Activated CD8-positive, alpha-beta memory T cell treated with anti-CD3 and anti-CD28 coated beads, Interleukin-2, amount 50 U/mL, for 4 hours (primary cell): ENCODE measurements at places on chromosomes 7 and 10.

DNA sequence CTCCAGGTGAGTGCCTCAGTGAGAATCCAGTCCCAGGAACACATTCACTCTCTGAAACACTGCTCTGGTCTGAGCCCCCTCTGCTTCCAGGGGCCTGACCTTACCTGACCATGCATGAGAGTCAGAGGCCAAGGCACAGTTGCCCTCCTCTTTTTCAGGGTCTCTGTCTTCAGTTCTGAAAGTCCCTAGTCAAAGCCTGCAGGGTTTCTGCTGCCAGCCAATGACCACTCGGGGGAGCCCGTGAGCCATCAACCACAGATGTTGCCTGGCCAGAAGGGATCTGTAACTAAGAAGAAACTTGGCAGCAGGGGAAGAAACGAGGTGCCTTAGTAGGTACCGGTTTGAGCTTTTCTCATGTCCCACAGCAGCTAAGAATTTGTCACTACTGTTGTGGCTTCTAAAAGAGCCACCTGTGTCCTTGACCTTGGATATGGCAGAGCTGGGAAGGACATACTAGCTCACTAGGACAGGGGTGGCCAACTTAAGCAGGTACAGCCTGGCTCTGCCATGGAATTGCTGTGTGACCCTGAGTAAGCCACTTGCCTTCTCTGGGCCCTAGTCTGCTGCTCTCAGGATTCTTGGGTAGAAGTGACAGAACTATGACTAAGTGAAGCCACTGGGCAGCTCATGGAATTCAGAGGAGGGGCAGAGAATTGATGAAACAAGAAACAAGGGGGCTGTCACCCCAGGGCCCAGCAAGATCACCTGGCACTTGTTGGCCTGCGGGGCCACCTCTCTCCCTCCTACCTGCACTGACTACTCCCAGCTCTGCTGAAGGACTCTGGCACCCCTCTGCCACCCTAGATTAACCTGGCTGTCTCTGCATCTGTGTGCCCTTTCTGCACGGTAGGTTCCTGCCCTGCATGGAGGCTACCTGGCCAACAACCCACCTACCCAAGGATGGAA lies 83.8 kb upstream of the GPR26 start:
- peak; percentile 53 for DNase-seq

DNA sequence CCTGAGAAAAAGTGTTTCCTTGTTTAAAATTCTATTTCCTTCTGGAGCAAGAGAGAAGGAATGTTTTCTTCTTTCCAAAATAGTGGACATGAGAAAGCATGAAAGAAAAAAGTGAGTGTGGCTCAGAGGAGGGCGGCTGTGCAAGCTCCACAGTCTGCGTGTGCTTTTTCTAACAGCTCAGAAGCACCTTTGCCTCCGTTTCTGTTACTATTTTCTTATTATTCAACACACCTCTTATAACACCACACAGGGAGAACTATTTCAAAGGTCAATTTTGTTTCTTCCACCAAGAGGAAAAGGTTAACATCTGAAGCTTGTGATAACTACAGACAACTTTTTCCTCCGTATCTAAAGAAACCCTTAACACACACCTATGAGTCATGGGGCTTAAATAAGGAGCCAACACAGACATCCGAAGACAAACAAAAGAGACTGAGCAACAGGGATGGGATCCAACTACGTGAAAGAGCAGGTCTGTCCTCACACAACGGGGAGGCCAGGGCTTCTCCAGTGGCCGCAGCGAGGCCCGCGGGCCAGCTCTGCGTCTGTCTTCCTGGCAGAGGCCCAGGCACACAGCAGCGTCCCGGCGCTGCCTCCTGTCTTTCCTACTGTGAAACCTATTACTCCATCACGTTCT lies 36.2 kb upstream of the NCAPG2 start:
- DNase-seq: no peak

DNA sequence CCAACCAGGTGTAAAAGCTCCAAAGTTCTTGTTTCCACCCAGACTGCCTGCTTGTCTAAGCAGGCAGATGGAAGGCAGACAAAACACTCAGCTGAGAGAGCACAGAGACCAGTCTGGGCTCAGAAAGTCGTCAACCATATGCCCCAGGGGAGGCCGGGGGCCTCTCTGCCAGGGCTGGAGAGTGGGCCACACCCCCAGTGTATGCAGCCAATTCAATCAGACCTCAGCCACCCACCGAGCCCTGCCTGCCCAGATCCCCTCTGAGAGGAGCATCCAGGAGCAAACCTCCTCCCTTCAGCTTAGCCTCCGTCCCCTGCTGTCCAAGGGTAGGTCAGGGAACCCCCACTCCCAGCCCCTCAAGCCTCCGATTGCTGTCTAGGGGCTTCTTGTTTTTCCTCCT lies 196.3 kb downstream of the LSM5 start:
- DNase-seq: no peak

DNA sequence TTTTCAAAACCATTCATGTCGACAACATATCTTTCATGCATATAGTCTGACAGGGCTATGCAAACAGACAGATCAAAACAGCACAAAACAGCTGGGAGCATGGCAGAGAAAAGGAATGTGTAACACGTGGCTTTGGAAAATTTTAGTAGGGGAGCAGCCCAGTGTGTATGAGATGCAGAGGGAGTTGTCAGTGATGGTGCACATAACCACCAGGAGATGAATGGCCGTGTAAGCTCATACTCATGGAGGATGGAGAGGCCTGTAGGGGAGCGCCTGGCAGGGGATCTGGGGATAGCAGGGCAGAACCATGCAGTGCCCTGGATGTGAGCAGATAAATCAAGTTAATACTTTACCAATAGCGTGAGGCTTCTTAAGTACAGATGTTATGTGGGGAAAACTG lies 45.7 kb downstream of the RHOBTB1 start:
- no peak for DNase-seq

GRCh38 chr7:98387544-98388226 lies 13.2 kb downstream of the BAIAP2L1 start:
- no peak for DNase-seq

GRCh38 chr7:18835001-18835690 lies 282.3 kb downstream of the TWIST1 start:
- no peak for DNase-seq

DNA sequence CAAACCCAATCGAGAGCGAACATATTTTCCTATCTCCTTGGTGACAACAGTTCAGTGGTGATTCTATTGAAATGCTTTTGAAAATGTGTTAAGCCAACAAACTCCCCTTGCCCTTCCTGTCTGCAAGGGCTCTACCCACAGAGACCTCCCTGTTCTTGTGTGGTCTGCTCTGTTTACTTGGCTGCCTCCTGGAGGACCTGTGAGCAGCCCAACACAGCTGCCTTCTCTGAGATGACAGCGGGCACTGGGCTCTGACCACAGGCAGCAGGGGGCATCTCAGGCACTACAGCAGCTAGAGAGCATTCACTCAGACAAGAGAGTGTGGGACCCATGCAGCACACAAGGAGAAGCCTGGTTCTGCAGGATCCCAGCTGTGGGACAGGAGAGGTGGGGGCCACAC lies 416.4 kb downstream of the TCERG1L start:
- DNase-seq: no peak

- no peak for DNase-seq
Observed at GRCh38 chr10:94639902-94640301, 43.6 kb upstream of the CYP2C18 start.

- no peak for DNase-seq
Observed at GRCh38 chr10:6579183-6579903, 733 bp downstream of the PRKCQ start.

DNA sequence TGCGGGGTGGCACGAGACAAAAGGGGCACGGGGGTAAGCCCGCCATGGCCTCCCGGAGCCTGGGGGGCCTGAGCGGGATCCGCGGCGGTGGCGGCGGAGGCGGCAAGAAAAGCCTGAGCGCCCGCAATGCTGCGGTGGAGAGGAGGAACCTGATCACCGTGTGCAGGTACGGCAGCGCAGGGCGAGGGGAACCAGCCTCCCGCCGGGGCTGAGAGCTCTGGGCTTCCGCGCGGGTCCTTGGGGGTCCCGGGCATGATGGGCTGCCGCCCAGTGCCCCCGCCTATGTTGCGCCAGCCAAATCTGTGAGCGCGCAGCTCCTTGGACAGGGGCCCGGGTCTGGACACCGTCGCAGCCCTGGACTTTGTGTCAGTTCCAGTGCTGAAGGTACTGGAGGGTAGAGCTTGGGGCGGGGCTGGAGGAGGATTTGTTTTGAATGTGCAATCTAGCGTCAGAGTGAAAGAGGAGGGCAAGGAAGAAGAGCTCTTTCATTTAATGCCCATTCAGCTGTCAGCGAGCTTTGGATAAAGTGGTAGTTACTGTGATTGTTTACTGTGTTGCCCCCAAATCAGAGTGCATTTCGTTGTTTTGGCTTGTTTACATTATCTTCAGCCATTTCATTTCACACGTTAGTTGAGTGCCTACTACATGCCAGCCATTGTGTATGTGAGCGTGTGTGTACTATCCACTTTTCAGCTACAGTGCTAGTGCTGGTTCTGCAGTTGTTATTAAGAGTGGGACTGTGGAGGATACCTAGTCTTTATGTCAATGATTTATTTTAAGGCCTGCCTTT lies 777 bp downstream of the RUNDC3B start:
- DNase-seq: peak; percentile 37

GRCh38 chr10:63759335-63759734 lies 238.1 kb downstream of the REEP3 start:
- no peak for DNase-seq

DNA sequence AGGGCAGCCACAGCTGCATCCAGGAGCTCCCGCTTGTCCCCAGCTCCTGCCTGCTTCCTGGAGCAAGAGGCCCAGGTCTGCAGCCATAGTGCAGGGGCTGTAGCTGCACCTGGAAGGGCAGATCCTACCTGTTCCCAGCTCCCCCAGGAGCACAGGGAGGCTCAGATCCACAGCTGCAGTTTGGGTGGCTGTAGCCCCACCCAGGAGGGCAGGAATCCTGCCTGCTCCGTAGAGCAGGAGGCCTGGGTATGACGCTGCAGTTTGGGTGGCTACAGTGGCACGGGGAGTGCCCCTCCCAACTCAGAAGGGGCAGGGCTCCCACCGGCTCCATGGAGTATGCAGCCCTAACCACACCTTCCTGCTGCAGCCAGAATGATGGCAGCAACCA lies 26.7 kb upstream of the CDCA7L start:
- no peak for DNase-seq

GRCh38 chr7:10205696-10206095 lies 768.0 kb upstream of the PHF14 start:
- DNase-seq: no peak

DNA sequence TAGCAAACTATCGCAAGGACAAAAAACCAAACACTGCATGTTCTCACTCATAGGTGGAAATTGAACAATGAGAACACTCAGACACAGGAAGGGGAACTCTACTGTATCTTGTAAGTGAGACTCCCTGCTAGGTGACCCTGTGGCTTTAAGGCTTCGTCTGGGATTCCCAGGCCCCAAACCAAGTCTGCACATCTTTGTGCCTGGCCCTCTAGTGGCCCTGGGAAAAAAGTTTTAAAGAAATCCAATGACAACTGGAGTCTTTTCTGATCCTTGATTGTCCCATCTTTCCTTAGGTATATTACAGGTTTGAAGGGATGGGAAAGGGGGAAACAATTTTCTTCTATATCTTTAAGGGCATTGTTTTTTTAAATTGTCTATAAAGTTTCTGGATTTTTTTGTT lies 10.6 kb upstream of the LIPM start:
- no peak for DNase-seq

DNA sequence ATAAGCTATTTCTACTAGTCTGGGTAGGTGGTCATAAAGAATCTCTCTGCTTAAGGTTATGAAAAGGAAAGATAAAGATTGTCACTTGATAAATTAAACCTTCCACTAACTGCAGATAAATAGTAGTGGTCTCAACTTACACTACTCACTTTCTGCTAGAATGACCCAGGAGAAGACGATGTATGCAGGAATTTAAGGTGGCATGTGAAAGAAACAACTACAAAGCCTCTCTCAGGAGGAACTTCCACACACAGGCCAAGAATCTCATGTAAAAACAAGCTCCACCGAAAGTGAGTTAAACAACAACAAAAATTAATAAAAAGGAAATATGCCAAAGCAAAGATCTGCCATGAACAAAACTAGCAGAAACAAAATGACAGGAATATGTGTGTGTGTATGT lies 165.4 kb downstream of the CDC14C start:
- DNase-seq: no peak

DNA sequence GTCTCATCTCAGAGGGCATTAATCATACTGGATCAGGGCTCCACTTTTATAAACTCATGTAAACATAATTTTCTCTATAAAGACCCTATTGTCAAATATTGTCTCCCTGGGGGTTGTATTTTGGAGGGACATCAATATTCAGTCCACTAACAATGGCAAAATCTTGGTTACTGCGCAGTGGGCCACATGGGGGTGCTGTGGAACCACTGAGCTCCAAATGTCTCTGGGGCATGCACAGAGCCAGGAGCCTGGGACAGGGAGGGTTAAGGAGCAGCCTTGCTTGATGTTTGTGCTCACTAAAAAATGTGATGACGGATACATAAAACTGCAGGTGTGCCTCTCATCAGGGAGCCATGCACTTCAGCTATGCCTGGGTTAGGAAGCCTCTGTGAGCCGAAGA lies 62.1 kb upstream of the PRSS58 start:
- DNase-seq: peak; percentile 39

DNA sequence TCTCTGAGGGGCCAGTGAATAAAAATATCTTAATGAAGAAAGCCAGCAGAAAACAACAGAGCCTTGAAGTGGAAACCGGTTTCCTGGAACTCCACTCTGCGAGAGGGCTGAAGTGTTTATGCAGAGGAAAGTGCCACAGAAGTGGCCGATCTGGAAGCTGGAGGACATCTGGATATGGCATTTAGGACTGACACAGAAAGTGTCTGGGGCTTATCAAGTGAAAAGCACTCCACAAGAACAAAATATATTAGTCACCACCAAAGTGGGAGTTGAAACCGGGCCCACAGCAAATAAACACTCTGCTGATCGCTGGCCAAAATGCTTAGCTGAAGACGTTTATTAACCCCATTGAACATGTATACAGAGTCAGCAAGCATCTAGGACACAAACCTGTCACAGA lies 7.8 kb downstream of the NOD1 start:
- no peak for DNase-seq

- DNase-seq: no peak
Observed at GRCh38 chr10:78687626-78688025, 381.1 kb upstream of the ZMIZ1 start.

GRCh38 chr10:35780970-35781642 lies 139.0 kb upstream of the FZD8 start:
- no peak for DNase-seq

DNA sequence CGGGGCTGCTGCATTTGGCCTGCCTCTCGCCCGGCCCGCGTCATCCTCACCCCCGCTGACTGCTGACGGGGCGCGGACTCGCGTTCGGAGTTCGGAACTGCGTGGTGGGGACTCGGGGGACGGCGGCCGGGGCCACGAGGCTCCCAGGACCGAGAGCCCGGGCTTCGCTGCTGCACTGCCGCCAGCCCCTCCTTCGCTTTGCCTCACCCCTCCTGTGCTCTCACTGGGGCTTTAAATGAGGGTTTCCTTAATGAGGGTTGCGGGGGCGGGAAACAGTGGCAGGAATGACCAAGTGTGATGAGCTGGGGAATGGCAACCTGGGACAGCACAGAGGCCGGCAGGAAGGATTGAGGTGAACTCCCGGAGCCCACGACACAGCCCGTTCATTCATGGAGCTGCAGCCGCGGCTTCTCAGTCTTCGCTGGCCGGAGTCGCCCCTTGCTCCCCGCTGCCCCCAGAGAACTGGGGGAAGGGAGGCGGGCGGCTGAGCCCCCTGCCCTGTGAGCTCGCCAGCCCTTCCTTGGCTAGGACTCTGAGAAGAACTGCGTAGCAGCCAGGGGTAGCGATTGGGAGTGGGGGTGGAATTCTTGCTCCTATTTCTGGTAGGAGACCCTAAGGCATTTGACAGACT lies 1.5 kb upstream of the LRRC4 start:
- peak; percentile 26 for DNase-seq
